H7 (cell line): ENCODE measurements at places on chromosomes 16 and 17. TPM values are rescaled to one million over a fixed set of nuclear protein-coding genes. Genes with fewer than 3 reads are reported as not detected.

TP53TG3B gene
- not detected in 2 replicates for total RNA-seq

EIF1 gene
- 62.6 and 74.3 TPM in 2 replicates for total RNA-seq

TRPV2 gene
- total RNA-seq, result 1.8 and 5.5 TPM in 2 replicates

DNAH2 gene
- total RNA-seq, result 0.11 and 0.24 TPM in 2 replicates

MYH11 gene
- total RNA-seq, result not detected in 2 replicates

CNTNAP4 gene
- total RNA-seq, result 0.03 TPM in 1 of 2 replicates, not detected in the other

KRT32 gene
- not detected in 2 replicates for total RNA-seq

PRSS36 gene
- 0.59 and 1.1 TPM in 2 replicates for total RNA-seq

RRAD gene
- total RNA-seq, result 0.10 TPM in 1 of 2 replicates, not detected in the other

GRIN2C gene
- not detected in 2 replicates for total RNA-seq

CNTNAP1 gene
- total RNA-seq, result 6.1 and 12.0 TPM in 2 replicates

GRCh38 chr16:10338426-10338825 lies 47.4 kb upstream of the ATF7IP2 start:
- no peak for DNase-seq

- DNase-seq, result no peak
These were observed 157.4 kb upstream of the CHMP6 start for GRCh38 chr17:80833952-80834892.

- no peak for DNase-seq
These were observed 104.4 kb downstream of the VPS53 start for GRCh38 chr17:610276-610675.

GRCh38 chr17:45366049-45366448 lies 49.2 kb upstream of the MAP3K14 start:
- no peak for DNase-seq

DNA sequence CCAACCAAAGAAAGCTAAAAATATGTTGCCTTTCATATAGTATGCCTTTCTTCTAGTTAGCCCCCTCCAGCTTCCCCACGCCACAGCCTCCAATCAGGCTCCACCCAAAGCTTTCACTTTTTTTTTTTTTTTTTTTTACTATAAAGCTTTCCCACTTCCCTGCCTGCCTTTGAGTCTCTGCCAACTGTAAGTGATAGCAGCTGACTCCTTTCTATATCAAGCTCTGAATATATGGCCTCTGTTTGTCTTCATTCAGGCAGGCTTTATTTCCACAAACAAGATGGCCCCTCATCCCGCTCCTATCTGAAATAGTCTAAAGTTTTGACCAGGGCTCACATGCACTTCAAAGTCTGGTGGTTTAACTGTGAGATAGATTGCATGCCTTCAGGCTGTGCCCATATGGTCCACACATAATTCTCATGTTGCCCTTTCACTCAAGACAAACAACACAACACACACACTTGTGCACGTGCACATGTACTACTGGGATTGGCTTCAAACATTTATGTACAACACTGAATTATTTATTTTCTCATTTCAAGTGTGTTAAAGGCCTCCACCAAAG lies 39.8 kb upstream of the DYNLRB2 start:
- no peak for DNase-seq

GRCh38 chr17:1462164-1463112 lies 6.4 kb upstream of the CRK start:
- DNase-seq, result no peak

DNA sequence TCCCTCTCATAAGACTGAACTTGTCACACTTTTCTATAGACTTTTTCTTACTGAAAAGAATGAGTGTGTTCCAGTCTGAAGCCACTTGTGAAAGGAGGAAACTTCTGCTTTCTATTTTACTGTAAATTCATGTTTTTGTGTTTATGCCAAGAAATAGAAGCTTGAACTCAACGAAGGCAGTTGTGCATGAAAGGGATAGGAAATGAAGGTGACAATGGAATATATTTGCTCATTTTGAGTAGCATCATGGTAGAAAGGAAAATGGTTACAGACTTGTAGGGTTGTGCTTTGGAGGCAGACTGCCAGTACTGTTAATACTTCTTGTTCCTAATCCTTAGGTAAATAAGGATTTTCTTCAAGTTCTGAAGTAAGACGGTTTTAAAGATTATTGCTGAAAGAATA lies 8.1 kb downstream of the CLTC start:
- DNase-seq, result no peak

DNA sequence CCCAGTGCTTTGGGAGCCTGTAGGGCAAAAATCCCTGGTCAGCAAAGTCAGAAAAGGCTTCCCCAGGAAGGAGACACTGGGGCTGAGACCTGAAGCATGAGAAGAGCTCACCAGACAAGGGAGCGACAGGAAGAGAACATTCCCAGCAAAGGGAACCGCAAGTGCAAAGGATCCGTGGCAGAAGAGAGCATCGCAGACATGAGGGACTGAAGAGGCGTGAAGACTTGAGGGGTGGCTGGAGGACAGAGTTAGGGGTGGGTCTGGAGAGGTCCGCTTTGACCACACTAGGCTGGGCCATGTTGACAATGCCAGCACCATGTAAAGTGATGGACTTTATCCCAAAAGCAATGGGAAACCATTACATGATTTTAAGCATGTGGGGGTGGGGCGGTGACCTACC lies 128.1 kb upstream of the IRX3 start:
- no peak for DNase-seq

DNA sequence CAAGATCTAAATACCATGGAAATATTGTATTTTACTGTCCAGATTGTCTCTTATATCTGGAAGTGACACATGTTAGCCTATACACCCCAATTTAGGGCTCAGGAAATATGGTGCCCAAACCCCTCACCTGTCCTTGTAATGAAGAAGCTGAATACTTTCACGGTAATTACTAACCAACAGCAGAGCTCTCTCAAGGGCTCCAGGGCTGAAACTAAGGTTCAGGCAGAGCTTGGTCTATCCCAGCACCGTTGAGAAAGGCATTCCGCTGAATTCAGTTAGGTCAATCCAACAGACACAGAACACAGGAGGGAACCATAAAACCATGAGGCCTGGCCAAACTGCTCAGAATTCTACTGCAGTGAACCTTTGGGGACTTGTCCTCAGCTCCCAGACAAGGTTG lies 14.9 kb downstream of the MYO18A start:
- DNase-seq, result no peak

- peak; percentile 43 for DNase-seq
These were observed 25.9 kb upstream of the TNFRSF13B start for GRCh38 chr17:16997514-16998429.

DNA sequence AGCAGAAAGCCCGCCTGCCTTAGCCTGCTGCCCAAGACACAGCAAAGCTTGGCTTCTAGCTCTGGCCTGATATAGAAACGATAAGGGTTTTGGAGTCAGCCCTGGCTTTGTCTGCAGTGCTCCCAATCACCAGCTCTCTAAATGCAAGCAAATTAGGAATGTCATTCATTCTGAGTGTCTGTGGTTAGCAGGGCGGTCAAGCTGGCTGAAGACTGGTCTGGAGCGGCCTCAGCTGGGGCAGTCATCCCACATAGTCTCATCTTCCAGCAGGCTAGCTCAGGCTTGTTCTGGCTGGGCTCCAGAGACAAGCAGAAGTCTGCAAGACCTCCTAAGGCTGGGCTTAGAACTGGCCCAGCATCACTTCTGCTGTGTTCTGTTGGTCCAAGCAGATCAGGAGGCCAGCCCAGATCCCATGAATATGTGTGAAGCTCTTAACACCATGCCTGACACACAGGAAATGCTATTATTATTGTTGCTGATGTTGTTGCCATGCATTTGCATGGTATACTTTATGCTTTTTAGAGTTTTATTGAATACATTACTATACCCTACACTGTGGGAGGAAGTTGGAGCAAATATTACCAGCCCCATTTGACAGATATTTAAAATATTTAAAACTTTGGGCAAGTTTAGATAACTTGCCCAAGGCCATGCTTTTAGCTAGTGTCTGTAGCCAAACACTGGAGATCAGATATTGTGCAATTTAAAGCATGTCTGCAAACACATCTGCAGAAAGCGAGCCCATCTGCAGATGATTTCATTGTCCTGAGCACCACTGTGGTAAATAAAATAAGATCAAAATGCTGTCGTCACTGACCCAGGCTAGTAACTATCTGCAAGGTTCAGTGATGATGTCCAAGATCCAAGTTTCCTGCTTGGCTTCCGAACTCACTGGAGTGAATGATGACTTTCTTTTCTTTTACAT lies 24.8 kb downstream of the TMC7 start:
- DNase-seq, result no peak

DNA sequence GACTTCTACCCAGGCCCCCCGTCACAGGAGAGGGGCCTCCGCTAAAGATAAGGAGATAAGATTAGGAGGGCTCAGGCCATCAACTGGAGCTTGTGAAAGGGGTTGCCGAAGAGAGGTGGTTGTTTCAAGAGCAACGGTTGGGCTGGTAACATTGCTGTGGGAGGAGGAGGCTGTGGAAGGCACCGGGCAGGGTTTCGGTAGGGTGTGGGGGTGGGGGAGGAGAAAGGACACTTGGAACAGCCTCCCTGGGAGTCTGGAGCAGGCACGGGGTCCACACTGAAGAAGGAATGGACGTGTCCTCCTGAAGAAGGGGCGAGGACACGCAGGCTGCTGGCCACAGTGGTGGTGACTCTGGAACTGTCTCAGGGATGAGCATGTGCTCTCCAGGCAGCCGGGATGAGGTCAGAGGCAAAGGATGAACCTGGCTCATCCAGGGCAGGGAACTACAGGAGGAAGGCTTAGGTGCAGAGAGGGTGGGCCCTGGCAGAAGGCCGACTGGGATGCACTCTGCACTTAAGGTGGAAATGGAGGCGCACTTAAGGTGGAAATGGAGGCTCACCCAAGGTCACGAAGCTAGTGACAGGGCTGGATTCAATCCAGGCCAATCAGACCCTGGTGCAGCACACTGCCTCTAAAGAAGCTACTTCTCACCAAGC lies 1.2 kb upstream of the EPX start:
- peak; percentile 41 for DNase-seq

- no peak for DNase-seq
These were observed 18.5 kb upstream of the DOC2B start for GRCh38 chr17:199806-200545.

DNA sequence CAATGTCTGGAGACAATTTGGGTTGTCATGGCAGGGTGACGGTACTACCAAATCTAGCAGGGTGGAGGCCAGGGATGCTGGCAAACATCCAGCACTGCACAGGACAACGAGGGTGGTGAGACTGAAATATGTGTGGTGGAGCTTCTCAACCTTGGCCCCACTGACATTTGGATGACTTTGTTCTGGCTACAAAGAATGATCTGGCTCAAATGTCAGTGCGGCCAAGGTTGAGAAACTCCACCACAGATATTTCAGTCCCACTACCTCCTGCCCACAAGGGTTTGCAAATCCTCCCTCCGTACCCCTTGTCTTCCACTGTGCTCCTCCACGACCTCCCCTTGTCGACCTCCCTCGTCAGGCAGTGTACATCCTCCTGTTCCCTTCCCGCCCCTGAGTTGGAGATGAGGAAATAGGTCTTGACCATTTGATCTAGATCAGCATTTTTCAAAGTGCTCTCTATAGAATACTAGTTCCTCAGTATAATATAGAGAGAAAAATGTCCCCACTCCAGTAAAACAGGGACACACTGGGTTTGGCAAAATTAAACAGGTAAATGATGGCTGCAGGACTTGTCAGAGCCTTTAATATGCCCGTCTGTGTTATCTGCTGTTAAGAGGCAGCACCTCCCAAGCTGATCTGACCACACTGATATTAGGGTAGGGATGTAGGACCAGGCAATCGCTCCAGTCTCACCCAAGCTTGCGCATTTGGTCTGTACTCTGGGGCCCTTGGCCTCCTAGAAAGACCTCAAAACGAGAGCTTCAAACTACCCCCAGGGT lies 6.8 kb downstream of the OSGIN1 start:
- no peak for DNase-seq

DNA sequence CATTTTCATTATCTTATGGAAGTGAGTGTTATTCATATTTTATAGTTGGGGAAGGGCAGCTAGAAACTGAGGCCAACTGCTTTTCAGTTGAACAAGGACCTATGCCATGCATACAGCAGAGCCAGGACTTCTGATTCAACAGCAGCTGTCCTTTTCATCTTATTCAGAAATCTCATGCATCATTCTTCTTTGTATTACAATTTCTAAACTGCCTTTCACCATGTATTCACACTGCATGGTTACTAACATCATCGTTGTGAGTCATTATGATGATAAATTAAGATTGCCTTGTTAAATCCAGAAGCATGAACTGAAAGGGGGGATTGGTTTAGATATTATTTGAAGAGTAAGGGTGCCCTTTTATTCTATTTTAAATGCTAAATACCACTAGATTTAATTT lies 1470.1 kb upstream of the GOT2 start:
- DNase-seq, result no peak

DNA sequence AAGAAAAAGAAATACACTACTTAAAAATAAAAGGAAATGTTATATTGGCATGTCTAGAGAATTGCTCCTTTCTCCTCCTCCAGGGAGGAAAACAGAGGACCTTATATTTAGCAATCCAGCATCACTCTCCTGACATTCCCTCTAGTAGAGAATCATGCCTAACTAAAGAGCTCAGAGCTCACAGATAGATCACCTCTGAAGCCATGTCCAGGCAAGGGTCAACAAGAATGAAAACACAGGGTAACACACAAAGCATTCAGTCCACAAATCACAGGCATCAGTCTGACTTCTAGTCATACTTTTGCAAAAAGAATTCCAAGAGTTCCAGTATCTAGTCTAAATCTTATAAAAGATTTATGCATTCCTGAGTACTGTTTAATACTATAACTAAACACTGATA lies 4.4 kb upstream of the HASPIN start:
- DNase-seq, result no peak

- no peak for DNase-seq
These were observed 5.6 kb upstream of the HSBP1 start for GRCh38 chr16:83802135-83802534.

DNA sequence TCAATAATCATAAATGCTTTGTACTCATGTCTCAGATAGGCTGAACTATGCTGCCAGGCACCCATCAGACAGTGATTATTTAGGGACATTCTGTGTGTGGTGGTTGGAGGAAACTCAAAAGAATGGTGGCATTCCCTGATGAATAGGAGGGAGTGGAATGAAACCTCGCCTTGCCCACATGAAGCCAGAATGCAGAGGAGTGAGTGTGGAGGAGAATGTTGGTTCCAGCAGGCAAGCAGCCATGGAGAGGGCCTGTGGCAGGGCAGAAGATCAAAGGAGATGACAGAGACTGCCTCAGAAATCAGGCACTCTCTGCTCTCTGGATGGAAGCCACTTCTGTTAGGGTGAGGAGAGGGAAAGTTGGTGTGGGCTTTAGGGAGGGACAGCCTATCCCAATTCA lies 22.5 kb downstream of the KCTD19 start:
- DNase-seq, result no peak

GRCh38 chr17:29115961-29116803 lies 64.0 kb downstream of the MYO18A start:
- DNase-seq, result peak; percentile 96

- DNase-seq, result peak; percentile 88
These were observed 21.4 kb downstream of the QPRT start for GRCh38 chr16:29700253-29700987.
